ENCODE measurements at places on chromosomes 13 and 19. TPM values are rescaled to one million over a fixed set of nuclear protein-coding genes. Genes with fewer than 3 reads are reported as not detected.

DNA sequence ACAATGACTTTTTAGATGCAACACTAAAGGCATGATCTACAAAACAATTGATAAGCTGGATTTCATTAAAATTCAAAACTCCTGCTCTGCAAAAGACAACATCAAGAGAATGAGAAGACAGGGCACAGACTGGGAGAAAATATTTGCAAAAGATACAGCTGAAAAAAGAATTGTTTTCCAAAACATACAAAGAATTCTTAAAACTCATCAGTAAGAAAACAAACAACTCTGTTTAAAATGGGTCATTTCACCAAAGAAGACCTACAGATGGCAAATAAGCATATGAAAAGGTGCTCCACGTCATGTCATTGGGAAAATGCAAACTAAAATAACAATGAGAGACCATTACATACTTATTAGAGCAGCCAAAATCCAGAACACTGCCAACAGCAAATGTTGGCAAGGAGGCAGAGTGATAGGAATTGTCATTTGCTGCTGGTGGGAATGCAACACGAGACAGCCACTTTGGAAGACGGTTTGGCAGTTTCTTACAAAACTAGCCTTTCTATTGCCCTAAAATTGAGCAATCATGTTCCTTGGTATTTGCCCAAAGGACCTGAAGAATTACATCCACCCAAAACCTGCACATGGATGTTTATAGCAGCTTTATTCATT, 39.2 kb downstream of the FLT1 start:
- peaks cover 77% of the 10 kb centered on the region for H3K4me1 ChIP-seq
- DNase-seq = no peak
- H3K27me3 ChIP-seq = no peaks in the 10 kb centered on the region

DNA sequence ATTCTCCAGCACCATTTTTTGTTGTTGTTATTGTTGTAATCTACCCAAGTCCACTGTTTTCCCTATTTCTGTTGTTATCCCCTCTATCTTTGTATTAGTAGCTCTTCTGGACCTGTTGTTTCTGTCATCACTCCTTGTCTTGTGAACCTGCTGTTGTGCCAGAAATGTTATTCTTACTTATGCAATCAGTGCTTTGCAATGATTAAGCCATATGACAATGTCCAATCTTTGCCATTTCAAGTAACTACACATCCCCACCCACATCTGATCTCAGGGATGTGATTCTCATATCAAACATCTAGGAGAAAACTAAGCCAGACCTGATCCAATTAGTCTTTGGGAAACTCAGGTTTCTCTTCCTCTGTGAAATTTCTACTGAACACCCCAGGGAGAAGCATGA, 472.6 kb upstream of the KLHL1 start:
- no peaks in the 10 kb centered on the region for H3K36me3 ChIP-seq
- no peak for DNase-seq
- H3K27me3 ChIP-seq = no peaks in the 10 kb centered on the region

- no peaks in the 10 kb centered on the region for H3K27me3 ChIP-seq
- peak overlapping the region; percentile 95 for H3K27ac ChIP-seq
- peak overlapping the region; percentile 14 for H3K4me3 ChIP-seq
- peak; percentile 59 for DNase-seq
Measured at GRCh38 chr19:17159466-17160393, 55.4 kb upstream of the USE1 start.

DNA sequence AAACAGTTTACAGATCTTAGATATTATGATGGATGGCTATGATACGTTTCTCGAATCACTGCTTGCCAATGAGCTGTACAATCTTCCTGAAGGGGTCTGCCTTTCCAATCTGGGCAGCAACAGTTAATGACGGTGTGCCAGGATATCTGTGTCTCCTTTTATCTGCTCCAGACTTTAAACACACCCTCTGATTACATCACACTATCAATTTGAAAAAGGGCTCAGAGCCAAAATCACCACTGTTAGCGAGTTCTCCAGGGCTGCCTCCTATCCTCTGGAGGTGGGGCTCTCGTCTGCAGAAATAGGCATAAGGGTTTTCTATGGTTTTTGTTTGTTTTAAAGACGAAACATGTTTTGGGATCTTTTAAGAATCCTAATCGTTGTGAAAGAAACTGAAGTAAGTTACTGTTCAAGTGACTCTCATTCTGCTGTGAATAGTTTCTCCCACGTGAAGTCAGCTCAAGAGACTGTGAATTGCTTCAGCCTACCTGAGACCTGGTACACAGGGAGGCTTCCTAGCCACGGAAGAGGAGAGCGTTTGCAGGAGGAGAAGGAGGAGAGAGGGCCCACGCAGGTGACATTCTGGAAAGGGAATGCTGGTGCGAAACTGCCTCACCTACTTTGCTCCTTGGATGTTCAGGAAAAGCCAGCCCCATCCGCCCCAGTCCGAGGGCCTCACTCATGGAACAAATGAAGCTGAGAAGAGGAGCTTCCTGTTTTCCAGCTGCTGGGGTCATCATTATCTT, 15.2 kb upstream of the GJA3 start:
- H3K4me3 ChIP-seq = no peak overlapping the region
- no peaks in the 10 kb centered on the region for H3K27me3 ChIP-seq
- peaks cover 6% of the 10 kb centered on the region for H3K4me1 ChIP-seq
- no peak for DNase-seq

DNA sequence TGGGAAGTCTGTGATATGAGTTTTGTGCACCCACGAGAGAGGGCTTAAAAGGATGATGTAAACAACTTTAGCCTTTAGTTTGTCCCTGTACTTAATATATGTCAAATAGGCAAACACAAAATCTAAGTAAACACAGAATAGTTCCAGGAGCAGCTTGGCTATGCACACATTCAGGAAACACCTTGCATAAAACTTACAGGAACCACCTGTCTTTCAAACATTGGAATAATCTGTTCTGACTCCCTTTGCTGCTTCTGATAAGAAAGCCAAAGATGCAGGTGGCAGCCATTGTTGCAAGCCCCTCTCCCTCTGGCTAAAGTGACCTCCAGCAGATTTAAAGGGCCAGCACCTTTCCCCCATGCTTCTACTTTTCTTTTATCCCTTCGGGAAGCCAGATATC, 4.7 kb downstream of the EEF1AKMT1 start:
- H3K4me1 ChIP-seq = peaks cover 22% of the 10 kb centered on the region
- H3K27me3 ChIP-seq = no peaks in the 10 kb centered on the region
- no peak for DNase-seq
- no peak overlapping the region for H3K4me3 ChIP-seq
- H3K27ac ChIP-seq = no peak overlapping the region
- H3K36me3 ChIP-seq = peaks cover 16% of the 10 kb centered on the region

Gene BEST2
- 4.7 TPM for total RNA-seq

All from WTC11 (cell line).